AG04449 (cell line): ENCODE measurements at places on chromosomes 1 and 21.

DNA sequence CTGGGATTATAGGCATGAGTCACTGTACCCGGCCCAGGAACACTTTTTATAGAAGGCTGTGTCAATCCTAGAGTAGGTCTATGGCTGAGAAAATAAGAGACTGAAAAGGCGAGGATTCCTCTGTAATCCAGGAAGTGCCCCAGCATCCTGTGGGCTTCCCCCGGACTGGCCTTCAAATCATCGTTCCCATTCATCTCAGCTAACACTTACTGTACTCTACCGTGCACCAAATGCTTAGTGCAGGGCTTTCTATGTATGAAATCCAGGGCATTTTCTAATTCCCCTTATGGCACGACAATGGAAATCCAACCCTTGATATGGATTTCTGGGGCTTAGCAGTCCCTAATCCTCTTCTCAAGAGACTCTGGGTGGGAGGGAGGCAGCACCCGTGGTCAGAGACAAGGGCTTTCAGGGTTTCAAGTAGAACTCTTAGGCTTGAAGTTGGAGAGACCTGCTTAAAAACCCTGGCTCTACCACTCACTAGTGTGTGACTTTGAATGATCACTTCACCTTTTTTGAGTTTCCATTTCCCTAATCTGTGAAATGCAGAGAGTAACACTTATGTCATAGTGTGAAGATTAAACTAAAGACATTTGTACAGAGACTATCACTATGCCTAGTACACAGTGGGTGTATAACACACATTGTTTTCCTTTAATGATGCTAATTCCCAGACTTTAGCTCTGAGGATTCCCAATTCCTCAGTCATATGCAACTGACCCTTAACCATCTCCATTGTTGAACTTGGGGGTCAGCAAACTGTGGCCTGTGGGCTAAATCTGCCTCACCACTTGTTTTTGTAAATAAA is 20.3 kb downstream of the MECR start:
- no peak for DNase-seq

- DNase-seq = no peak
Observed at GRCh38 chr1:21277180-21277579, 13.1 kb downstream of the ECE1 start.

DNA sequence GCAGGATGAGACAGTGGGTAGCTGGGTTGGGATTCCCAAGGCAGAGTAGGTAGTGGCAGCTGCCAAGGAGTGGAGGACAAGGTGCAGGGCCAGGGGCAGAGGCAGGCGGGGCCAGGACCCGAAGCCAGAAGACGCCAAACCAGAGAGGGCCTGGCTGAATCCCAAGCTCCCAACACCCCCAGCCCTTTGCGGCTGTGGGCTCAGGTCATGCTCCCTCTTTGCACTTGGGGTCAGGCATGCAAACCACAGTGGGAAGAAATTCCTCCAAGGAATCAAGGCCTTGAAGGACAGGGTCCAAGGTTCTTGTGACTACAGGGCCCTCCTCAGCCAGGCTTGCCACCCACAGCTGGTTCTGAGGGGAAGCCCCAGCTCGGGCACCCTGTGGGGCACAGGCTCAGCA is 6.2 kb downstream of the C1orf210 start:
- DNase-seq = no peak

- DNase-seq = peak; percentile 49
Observed at GRCh38 chr1:147243228-147243685, 773 bp downstream of the CHD1L start.

DNA sequence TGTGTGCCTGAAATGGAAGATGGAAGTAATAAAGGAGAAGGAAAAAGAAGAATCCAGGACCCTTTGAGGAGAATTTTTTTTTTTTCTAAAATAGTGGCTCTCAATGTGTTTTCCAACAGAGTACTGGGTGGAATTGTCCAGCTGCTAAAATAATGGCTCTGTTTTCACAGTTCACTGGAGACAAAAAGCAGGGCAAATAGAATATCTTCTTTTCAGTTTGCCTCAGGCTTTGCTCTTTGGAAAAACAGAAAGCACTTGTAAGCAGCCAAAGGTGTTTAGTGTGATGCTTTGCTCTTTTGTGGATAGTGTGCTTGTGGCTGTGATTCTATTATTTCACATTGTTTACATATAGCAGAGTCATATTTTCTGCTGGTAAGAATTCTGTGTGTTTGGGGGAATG is 77.4 kb upstream of the MROH9 start:
- no peak for DNase-seq

- DNase-seq = no peak
Observed at GRCh38 chr21:29677326-29677725, 262.5 kb downstream of the GRIK1 start.

DNA sequence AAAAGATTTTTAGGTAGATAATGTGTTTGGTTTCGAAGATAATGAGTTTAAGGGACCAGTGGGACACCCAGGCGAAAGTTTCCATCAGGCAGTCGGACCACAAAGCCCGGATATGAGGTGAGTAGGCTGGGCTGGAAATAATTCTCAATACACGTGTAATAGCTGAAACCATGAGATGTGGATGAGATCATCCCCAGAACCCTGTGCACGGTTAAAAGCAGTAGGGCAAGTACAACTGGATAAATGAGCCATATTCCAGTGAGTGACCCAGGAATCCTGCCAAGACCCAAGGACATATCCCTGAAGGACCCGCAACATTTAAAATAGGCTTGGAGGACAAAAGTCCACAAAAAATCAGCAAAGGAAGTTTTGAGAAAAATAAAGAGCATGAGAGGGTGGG is 21.5 kb upstream of the NHLH2 start:
- DNase-seq = no peak

GRCh38 chr1:44044071-44044801 is 13.0 kb upstream of the SLC6A9 start:
- DNase-seq = no peak

DNA sequence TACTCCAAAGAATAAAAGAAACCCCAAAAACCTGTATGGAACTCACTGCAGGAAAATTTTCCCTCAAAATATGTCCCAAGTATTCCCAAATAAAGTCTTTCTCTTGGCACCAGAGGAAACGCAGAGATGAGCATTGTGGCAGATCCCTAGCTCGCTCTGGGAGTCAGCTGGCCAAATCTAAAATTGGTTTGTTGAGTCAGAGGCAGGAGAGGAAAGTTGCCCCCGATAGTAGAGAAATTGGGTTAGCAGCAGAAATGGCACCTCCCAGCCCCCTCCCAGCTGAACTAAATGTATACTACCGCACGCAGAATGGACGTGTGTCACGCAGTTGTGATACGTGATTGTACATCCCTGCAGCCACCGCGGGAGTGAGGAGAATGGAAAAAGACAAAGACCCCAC is 39.9 kb upstream of the TARBP1 start:
- DNase-seq = no peak

DNA sequence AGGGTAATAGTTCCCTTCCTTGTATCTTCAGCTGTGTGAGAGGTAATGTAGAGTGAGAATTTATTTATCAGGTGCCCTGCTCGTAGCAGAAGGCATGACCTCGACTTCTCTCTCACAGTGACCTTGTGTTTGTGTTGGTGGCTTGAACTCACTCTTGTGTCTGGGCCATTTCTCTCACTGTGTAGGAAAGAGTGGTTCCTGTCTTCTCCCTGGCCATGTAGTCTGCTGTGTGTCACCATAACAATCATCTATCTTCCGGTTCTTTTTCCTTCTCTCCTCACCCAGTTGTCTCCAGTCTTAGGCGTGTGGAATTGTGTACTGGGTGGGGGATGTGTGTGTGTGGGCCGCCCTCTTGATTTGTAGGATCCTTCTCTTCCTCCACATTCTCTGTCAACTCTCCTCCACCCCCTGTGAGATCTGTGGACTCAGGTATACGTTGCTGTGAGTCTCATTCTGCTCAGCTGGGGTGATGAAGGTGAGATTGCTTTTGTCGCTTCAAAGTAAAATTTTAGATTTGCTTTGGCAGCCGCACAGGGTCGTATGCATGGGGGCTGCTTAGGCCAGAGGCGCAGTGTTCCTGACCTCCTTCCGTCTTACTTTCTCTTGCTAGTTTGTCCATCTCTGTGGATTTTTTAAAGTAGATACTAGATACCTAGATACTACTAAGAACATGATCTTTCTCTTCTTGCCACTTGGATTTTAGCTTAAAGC is 31.6 kb downstream of the MAPKAPK2 start:
- DNase-seq = no peak

DNA sequence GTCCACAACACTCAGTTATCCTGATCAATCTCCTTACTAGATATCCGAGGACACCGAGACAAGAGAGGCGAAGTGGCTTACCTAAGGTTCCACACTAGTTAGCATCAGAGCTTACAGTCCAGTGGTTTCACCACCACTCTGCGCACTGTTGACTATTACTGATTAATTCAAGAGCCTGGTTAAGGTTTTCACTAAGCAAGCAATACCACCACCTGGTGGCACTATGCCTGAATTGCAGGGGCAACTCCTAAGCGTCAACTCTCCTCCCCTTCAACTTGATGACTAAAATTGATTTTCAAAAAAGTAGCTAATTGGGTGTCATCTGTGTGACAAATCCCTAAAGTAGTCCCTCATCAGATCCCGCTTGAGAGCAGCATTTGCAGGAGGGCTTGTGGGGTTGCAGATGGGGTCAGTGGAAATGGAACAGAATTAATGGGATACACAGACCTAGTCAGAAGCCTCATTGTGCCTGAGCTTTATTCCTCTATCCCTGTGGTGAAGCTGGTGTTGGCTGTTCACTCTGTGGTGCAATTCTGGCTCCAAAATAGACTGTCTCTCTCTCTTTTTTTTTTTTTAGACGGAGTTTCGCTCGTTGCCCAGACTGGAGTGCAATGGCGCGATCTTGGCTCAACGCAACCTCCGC is 9.1 kb downstream of the TTC22 start:
- no peak for DNase-seq

- DNase-seq = no peak
Observed at GRCh38 chr21:25896501-25897056, 161.8 kb downstream of the GABPA start.

GRCh38 chr1:31502926-31503511 is 73.3 kb upstream of the TINAGL1 start:
- no peak for DNase-seq

DNA sequence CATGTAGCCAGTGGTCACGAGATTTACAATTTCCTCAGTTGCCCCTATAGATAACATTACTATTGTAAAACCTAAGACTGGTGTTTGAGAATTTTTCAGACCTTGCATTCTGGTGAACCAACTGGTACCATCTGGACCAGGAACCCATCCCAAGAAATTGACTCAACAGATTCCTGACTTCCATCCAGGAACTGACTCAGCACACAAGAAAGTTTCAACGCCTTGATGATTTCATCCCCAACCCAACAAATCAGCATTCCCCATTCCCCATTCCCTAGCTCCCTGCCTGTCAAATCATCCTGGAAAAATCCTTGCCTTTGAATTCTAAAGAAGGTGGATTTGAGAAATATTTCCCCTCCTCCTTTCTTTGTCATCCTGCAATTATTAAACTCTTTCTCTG is 529.8 kb upstream of the PRMT6 start:
- peak; percentile 47 for DNase-seq

- no peak for DNase-seq
Observed at GRCh38 chr1:10788592-10789006, 7.8 kb downstream of the CASZ1 start.

DNA sequence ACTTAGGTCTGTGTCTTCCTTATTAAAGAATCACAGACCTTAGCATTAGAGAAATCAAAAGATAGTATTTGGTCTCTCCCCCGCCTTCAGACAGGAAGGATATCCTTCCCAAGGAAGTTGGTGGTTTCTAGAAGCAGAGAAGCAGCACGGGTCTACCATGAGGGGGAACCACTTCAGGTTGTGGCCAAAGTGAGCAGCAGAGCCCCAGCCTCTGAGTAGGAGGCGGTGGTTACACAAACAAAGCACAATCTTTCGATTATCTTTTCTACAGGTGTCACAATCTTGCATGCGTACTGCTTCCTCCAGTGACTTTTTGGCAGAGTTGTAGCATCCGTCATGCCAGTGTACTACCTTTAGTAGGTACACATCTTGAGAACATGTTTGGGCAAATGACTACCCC is 8.8 kb downstream of the PGLYRP4 start:
- DNase-seq = no peak

DNA sequence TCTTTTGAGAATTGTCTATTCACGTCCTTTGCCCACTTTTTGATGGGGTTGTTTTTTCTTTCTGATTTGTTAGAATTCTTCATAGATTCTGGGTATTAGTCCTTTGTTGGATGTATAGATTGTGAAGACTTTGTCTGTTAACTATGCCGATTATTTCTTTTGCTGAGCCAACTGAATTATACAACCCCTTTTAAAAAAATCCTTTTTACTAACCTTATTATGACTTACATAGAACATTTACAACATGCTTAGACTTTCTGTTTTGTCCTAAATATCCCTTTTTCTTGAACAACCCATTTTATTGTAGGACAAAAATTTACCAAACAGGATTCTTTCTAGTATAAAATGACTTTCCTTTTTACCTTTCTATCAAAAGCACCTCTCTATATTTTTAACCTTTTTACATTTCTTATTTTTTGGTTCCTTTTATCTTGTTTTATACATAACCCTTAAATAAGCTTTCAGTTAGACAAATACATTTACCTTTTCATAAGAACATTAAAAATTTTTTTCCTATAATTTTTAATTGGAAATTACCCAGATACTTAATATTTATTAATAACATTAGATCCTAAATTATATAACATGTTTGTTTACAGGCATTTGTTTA is 70.4 kb upstream of the TTLL7 start:
- DNase-seq = no peak

GRCh38 chr1:88168126-88168525 is 515.9 kb upstream of the PKN2 start:
- no peak for DNase-seq

DNA sequence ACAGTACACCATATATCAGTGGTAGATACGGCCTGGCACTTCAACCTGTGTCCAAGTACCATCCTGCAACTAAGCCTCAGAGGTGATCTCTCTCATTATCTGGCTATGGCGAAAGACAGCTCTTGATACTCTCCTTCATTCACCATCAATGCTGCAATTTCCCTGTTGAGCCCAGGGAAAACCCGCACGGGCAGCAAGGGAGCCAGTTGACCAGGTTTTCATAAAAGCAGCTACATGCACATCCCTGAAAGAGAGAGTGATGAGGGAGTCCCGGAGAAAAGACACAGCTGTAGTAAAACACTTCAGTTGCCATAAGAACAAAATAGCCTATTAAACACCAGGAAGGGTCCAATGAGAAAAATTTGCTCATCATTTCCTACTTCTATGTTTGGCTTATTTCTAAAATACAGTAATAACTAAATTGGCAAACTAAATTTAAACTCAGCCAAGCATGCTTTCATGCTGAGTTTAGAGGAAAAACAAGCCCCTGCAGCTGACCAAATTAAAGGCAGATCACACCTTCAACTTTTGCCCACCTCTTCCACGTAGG is 68.3 kb downstream of the CAPZB start:
- DNase-seq = no peak

GRCh38 chr1:167627615-167627864 is 2.5 kb upstream of the RCSD1 start:
- DNase-seq = no peak

DNA sequence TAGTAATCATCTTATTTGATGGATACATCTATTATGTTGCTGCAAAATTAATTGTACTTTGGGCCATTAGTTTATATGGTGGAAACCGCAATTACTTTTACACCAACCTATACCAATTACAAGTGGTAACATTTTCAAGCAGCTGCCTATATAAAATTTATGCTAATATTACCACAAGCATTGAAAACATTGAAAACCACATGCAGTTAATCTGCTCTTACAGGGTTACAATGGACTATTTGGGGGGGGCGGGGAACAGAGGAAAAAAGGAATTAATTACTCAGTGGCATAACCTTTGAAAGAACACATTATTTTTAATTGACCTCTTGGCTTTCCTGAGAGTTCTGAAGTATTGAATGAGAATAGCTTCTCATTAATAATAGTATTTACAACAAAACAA is 1793.2 kb downstream of the NCAM2 start:
- DNase-seq = no peak

GRCh38 chr1:248599396-248599795 is 1.9 kb upstream of the OR2T10 start:
- no peak for DNase-seq

GRCh38 chr21:35036465-35037383 is 12.4 kb downstream of the RUNX1 start:
- DNase-seq = no peak
